ENCODE measurements at places on chromosomes 12 and 14.
A peak's percentile ranks its signal among the peaks of the same experiment; 100 is the strongest.

DNA sequence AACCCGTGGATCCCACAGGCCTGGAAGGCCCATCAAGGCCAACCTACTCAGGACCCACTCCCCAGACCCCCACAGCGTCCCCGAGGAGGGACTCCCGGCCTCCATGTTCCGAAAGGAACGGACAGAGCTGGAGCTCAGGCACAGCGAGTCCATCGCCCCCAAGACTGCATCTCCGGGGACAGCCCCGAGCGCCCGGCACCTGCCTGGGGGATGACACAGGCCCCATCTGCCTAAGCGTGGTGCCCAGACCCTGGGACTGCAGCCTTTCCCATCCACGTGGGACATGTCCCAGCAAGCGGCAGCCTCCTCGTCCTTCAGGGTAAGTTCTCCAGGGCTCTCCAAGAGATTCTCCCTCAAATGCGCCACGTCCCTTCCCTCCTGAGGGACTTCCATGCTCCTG, 12.1 kb upstream of the DIO3 start:
- no peak for ATAC-seq

- no peak for ATAC-seq
Measured at GRCh38 chr12:52155048-52155868, 36.6 kb downstream of the KRT80 start.

GRCh38 chr12:100156731-100157426, 14.2 kb upstream of the BLTP3B start:
- peak; percentile 9 for ATAC-seq

DNA sequence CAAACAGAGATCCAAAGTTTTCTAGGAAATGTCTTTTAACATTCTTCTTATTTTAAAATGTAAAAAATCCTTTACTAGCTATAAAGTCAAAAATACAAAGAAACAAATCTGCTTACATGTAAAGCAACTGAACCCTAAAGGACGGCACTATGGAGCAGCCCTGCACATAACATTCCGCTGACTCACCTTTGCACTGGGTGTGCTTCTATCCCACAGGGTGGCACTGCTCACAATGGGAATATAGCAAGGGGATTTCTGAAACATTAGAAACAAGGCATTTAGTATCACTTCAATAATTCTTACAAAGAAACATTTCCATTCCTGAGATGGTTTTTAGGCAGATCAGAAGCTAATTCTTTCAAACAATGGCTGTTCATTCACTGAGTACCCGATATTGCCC, 94.3 kb downstream of the C12orf42 start:
- ATAC-seq, result peak; percentile 23

- ATAC-seq, result no peak
Measured at GRCh38 chr14:23555533-23555881, 564 bp upstream of the THTPA start.

- ATAC-seq, result peak; percentile 52
Measured at GRCh38 chr12:69932676-69933552, 107.9 kb downstream of the MYRFL start.

- no peak for ATAC-seq
Measured at GRCh38 chr14:23618415-23618988, 17.7 kb upstream of the DHRS2 start.

GRCh38 chr14:24597403-24597802, 12.1 kb downstream of the GZMH start:
- ATAC-seq, result no peak

GRCh38 chr14:100874411-100875091, 29.0 kb downstream of the RTL1 start:
- ATAC-seq, result no peak

DNA sequence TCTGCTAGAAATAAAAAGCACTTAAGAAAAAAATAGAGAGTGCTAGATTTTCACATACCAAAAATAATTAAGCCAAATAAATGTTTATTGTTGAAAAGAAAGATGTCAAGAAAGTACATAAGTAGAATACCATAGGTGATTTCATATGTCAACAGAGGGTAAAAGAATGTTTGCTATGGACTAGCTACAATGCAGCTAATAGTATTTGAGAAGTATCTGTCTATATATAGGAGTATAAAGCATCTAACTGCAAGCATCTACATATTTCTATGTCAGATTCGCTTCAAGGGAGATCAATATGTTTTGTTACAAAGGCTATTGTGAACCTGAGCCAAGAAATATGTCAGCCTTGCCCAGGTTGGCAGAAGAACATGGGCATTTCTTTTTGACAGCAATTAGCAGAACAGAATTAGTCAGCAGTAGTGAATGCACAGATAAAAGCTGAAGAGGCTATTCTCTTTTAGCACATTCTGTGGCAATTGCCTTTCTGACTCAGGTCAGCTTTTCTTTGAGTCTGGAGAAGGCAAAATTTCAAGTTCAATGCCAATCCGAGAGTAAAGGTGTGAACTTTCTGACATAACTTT, 140.1 kb downstream of the ALG10B start:
- ATAC-seq, result peak; percentile 74

DNA sequence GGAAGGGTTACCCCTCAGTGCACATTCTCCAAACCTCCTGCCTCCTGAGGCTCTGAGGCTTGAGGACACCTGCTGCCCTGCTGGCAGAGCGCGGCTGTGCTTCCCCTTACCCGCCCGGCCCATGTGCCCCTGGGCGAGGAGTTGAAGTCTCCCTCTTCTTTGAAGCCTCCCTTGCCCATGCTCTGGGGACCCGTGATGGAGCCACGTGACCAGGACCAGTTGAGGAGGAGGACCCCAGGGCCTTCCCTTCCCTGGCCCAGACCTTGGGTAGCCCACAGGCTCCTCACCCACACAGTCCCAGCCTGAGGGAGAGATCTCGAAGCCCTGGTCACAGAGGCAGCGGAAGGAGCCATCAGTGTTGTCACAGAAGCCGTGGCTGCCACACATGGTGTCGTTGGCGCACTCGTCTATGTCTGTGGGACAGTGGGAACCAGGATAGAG, 12.9 kb downstream of the ISCA2 start:
- ATAC-seq, result no peak

- peak; percentile 74 for ATAC-seq
Measured at GRCh38 chr12:52121824-52122539, 42.5 kb downstream of the SMIM41 start.

- ATAC-seq, result no peak
Measured at GRCh38 chr12:46891306-46891705, 65.5 kb upstream of the SLC38A4 start.

DNA sequence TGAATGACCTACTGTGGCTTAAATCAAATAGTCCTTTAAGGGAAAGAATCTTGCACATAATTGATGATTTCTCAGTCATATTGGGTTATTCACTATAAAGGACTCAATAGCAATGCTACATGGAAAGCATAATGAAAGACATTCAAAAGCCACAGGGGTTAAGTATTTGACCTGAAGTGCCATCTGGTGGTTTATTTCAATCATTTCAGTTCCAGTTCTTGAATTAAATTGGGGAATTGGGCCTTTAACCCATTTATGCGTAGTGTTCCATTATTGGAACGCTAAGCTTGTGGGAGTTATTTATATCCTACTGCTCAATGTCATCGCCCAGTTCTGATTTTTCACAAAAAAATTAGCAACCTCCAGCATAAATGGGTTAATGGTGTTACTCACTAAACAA, 41.3 kb upstream of the C12orf71 start:
- no peak for ATAC-seq

GRCh38 chr14:76694106-76694505, 67.2 kb upstream of the VASH1 start:
- ATAC-seq, result no peak

DNA sequence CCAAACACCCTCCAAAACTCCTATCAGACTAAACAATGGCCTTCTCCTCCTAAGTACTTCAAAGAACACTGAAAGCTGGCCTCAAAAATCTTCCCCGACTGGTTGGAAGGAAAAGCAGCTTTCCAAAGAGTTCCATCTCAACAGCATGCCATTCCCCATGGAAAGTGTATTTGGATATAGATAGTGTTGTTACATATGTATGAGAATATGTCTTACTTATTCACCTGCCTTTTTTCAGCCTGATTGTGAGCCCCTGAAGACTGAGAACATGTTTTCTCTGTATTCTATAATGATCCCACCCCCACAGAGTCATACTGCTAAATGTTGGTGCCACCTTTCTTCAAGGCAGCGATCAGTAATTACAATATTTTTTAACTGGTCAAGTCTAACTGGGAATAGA, 185.4 kb upstream of the G2E3 start:
- ATAC-seq, result no peak

- ATAC-seq, result no peak
Measured at GRCh38 chr12:95368931-95369330, 105.0 kb upstream of the METAP2 start.

DNA sequence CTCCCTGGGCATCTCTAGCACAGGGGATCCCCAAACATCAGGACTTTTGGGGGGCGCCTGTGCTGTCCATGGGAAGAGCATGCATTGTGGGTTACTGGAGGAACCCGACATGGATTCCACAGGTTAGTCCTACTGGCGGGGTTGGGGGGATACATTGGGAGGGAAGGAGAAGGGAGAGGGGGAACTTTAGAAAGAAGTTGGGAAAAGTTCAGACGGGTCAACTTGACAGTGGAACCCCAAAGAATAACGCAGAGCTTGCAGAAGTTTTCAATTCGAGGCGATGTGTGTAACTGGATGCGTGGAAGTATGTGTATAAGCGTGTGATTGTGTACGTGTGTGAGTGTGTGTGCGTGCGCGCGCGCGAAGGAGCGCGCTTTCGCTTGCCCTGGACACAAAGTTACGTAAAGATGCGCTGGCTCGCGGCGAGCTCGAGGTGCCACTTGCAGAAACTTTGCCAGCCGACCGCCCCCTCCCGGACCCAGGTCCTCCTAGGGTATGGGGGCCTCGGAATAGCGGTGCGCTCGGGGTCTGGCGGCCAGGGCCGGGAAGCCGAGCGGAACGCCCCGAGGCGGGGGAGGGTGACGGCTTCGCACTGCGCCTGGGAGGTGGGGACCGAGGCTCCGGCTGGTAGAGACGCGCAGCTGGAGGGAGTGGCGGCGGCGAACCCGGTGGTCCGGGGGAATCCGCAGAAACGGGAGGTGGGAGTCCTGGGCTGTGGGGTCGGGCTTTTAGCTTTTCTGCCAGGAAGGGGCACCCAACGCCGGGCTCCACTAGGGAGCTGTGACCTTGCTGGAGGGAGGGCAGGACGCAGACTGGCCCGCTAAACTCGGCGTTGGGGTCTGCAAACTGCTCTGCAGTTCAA, 669 bp downstream of the RFX4 start:
- no peak for ATAC-seq

GRCh38 chr12:86376052-86376451, 119.9 kb upstream of the MGAT4C start:
- no peak for ATAC-seq

DNA sequence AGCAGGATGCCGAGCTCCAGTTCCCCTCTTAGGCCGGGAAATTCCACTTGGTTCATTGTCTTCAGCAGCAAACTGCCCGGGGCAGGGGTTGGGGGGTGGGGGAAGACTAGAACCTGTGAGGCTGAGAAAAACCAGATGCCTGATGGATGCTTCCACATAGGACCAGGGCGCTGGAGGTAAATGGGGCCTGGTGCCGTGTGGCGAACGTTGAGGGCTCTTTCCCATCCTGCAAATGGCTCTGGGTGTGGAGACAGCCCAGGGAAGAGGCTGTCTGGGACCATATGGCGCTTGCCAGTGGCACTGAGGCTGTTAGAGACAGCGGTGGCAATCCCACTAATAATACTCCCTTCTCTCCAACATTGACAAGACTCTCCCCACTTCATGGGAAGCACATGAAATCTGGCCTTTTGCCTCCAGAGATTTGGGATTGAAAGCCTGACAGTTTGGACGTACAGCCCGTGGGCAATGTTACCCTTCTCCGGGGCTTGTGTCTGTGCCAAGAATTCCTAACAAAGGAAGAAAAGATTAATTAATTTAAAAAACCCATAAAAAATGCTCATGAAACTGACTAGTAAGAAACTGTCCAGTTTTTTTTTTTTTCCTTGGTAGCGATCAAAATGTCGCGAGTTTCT, 44.5 kb downstream of the MAP1LC3B2 start:
- ATAC-seq, result no peak

- ATAC-seq, result no peak
Measured at GRCh38 chr12:132124766-132125425, 19.2 kb downstream of the DDX51 start.

DNA sequence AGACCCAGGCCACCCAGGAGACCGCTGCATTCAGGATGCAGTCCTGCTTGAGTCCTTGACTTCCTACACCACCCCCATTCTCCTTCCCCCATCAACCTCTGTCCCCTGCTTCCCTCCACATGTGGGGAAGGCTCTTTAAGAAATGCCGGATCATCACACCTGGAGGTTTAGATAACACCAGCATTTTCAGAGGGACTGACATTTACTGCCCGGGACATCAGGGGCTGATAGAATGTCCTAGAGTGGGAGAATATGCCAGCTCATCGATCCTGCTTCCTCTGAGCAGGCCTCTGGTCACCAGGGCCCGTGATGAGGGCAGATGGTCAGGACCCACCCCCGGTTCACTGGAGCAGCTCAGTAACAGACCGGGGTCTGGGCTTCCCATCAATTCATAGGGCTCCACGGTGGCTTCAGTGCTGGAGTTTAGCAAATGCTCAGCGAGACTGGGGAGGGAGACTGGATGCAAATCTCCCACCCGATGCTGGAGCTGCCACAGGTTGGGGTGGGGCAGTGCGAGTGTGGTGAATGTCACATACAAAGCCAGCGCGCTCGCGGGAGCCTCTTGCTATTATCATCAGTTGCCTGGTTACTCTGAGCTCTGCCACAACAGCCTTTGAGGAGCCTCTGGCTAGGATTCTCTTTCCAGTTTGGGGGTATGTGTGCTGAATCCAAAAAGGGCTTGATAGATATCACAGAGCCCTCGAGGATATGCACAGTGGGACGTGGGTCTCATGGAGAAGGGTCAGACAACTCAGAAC, 111.6 kb downstream of the RBM19 start:
- no peak for ATAC-seq

- no peak for ATAC-seq
Measured at GRCh38 chr14:61911574-61911973, 149.4 kb downstream of the SNAPC1 start.

DNA sequence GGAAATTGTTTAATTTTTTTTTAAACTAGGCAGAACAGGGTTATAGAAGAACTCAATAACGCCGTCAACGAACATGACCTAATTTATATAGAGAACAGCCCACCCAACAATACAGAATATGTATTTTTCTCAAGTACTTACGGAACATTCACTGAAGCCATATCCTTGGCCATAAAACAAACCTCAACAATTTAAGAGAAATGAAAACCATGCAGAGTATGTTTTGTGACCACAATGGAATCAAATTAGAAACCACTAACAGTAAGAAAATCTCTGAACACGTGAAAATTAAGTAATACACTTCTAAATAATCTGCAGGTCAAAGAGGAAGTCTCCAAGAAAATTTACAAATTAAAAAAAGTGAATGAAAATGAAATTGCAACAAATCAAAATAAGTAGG, 9.4 kb downstream of the SART3 start:
- ATAC-seq, result no peak

DNA sequence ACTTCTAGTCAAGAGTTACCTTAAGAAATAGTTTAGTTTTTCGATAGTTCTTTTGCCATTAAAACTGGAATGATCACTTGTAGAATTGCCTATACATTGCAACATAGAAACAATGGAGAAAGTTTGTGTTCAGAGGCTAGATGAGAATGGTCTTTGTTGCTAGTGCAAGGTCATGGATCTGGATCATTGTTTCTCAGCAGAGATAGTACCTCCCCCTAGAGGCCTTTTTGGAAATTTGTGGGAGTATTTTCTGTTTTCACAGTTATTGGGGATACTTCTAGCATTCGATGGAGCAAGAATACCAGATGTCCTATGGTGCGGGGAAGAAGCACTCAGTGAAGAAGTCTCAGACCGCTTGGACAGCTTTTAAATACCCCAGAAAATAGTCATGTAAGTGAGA, 138.8 kb upstream of the HMGA2 start:
- ATAC-seq, result no peak
